ENCODE measurements at places on chromosomes 13 and 19.

DNA sequence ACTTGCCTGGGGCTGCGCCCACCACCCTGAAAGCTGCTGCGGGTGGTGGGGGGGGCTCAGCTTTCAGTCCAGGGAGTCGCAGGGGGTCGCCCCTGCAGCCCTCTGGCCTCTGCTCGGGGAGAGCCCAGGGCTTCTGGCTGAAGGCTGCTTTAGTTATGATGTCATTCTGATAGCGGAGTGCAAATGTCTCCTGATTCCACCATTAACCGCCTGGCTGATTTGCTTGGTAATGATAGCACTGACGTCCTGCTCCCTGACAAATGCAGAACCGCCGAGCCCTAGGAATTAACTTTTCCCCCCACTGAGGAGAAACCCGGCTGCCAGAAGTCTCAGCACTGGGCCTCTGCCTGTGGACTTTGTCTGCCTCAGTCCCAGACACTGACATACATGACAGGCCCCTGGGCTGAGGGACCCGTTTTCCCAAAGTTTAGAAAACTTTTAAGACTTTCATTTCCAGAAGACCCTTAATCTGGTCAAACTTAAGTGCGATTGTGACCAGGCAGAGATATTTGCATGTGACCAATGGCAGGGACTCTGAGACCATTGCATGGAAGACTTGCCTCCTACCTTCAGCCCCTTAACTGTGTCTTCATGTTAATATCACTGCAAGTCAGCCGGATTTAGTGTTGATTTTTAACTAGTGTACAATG, 142.5 kb upstream of the ZNF536 start:
- no peak for DNase-seq

GRCh38 chr19:34320277-34320676, 44.7 kb upstream of the GPI start:
- no peak for DNase-seq

GRCh38 chr19:19410553-19411550, 5.4 kb downstream of the GATAD2A start:
- DNase-seq = no peak

DNA sequence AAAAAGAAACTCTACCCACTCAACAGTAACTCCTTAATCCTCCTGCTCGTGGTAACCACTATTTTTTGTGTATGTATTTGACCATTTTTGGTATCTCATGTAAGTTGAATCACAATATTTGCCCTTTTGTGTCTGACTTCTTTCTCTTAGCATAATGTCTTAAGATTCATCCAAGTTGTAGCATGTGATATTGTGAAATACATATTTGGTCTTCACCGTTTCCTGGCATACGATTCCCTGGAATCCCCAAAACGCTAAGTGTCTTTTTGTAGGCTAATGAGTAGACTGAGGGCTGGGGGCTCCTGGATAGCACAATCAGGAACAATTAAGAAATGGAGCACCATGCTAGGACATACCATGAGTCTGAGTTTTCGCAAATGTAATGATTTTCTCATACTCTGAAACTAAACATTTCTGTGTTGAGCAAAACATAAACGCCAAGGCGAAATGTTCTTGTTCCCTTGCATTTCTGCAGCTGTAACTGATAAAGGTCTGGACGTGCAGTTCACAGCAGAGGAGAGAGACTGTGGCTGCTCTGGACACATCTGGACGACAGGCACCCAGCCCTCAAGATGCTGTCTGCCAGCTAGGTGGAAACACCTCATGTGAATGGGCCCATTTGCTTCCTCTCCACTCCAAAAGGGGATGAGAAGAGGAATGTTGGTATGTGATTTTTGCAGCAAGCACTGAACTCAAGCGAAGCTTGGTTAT, 38.4 kb downstream of the BRD4 start:
- no peak for DNase-seq

GRCh38 chr19:50750010-50750409, 20.3 kb upstream of the GPR32 start:
- DNase-seq = no peak

- DNase-seq = no peak
Observed at GRCh38 chr13:22793598-22794134, 387.1 kb upstream of the SGCG start.

DNA sequence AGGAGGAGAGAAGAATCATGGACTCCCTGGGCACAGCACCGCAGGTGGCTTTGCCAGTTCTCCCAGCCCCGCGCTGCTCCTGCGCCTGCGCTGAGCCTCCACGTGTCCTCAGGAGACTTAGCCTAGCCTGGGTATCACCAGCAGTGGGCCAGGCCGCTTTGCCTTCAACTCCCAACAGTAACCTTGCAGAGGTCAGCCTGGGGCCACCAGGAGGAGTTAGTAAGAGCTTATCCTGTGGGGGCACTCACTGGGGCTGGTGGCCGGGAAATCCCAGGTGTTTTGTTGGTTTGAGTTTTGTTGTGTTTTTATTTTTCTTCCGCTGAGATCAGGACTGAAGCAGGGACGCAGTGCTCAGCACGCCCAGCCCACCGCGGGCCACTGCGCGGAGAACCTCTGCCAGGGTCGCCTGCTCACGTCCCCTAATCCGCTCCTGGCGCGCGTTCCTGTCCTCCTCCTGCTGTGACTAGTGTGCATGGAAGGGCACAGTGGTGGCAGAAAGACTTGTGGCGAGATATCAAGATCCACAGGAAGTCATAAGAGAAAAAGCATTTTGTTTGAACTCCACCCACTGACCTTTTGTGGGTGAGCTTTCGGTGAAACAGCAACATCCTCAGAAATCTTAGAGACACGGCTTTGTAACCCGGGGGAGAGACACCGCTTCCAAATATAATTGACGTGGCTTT, 207.4 kb upstream of the RFC3 start:
- DNase-seq = peak; percentile 58

- no peak for DNase-seq
Observed at GRCh38 chr13:24243302-24243701, 66.1 kb upstream of the C1QTNF9 start.

- DNase-seq = no peak
Observed at GRCh38 chr19:2740314-2740656, 468 bp upstream of the SLC39A3 start.

DNA sequence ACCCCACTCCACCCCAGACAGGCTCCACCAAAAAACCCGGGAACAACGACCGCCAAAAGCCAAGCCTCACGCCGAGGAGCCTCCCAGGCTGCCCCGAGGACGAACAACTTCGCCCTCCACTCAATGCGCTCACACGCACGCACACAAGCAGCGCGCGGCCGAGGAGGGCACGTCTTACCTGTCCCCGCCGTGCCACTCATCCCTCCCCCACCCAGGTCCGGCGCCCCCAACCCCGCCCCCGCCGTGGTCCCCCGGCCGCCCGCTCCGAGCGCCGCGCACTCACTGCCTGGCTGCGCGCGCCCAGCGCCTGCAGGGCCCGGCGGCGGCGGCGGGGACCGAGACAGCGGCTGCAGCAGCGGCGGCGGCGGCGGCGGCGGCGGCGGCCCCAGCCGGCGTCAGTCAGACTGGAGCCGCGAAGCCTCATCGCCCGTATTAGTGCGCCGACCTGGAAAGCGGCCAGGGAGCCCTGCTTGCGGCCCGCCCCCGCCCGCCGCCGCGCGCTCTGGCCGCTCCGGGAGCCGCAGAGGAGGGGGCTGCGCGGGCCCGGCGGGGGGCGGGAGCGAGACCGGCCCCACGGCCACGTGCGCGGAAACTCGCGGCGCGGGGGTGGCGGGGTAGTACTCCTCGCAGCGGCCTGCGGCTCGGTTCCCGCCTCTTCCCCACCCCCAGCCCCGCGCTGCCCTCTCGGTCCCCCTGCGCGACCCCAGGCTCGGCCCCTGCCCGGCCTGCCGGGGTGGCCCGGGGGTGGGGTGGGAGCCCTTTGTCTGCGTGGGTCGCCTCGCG, at the start of gene SMAD9:
SMAD9 (minus strand) TSS at position 406 of the 783 bp plus-strand sequence. CDS start 40,549 bp downstream, outside the sequence.
- peak; percentile 90 for DNase-seq

GRCh38 chr19:13092158-13092543, 10.5 kb downstream of the LYL1 start:
- DNase-seq = no peak

DNA sequence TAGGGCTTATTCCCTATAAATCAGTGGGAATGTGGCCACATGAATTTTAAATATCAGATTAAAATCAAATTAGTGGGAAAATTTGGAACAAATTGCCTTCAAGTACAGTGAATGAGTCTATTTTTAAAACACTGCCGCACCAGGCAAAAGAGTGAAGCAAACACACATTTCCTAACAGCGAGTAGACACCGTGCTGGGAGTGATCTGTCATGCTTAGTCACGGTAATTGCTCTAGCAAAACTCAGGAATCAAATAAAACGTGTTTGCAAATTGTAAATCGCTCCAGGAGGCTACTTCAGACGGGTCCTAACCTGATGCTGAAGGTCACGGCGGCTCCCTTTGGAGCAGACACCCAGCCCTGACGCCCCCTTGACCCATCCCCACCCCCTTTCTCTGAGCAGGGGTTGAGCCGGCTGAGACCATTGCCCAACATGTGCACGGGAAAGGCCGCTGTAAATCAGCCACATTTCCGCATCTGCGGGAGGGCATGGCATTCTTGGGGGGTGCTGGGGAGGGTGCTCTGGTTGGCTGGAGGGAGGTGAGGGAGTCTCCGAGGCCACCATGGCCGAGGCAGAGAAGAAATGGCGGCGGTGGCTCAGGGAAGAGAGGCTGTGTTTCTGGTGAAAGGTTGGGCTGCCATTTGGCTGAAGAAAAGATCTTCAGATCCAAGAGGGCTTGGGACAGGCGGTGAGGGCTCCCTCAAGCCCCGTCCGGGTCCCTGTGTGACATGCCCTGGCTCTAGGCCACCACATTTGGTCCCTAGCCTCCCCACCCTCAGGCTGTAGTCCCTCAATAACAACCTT, 8.9 kb downstream of the CEBPA start:
- peak; percentile 41 for DNase-seq

- DNase-seq = no peak
Observed at GRCh38 chr13:47875201-47875600, 125.9 kb downstream of the SUCLA2 start.

DNA sequence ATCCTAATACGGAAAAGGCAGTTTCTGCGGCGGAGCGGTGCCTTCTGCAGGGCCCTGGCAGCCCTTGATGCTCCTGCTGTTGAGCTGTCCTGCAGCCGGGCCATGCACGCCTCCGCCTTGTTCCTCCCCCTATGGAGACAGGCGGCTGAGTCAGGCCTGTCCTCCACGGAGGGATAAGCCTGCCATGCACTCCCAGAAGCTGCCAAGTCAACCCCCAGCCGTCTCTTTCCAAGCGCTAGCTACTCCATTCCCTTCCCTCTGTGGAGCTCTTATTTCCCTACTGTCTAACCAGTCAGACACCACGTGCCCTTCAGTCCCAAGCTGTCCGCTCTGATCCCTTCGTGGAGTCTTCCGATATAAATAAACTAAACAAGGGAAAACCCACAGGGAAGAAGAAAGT, 197.0 kb downstream of the COL4A1 start:
- DNase-seq = peak; percentile 81

DNA sequence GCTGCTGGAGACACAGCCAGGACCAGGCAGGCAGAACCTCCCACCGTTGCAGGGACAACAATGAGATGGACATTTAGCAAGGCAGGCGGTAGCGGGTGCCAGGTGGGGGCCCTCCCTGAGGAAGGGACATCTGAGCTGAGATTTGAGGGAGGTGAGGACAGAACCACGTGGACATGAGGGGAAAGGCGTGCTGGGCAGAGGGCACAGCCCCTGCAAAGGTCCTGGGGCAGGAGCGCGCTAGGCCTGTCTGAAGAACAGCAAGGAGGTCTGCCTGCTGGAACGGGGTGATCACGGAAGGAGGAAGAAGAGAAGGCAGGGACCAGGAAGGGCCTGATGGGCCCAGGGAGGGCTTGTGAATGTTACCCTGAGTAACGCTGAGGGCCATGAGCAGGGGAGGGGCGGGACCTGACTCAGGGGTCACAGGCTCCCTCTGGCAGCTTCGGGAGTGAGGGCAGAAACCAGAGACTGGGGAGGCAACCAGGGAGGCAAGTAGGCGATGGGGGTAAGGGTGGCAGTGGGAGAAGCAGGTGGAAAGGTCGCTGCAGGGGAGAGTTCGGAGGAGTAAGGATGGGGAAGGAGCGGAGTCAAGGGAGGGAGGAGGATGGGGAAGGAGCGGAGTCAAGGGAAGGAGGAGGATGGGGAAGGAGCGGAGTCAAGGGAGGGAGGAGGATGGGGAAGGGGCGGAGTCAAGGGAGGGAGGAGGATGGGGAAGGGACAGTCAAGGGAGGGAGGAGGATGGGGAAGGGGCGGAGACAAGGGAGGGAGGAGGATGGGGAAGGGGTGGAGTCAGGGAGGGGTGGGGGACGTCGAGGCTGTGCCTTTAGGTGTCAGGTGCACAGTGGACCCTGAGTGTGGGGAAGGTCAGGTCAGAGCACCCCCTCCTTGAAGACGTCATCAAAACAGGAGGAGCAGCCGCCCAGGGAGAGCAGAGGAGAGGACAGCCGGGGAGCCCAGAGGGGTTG, 15.7 kb upstream of the B3GNT3 start:
- no peak for DNase-seq

DNA sequence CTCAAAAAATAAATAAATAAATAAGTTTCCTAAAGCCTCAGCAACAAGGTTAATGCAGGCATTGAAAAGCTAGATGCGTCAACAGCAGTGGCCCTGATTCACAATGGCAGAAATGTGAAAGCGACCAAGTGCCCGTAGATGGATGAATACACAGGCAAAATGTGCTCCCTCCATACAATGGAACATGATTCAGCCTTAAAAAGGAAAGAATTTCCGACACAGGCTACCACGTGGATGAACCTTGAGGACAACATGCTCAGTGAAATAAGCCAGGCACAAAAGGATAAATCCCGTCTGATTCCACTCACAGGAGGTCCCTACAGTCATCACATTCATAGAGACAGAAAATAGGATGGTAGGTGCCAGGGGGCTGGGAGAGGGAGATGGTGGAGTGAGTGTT, 31.7 kb downstream of the INSR start:
- DNase-seq = no peak

DNA sequence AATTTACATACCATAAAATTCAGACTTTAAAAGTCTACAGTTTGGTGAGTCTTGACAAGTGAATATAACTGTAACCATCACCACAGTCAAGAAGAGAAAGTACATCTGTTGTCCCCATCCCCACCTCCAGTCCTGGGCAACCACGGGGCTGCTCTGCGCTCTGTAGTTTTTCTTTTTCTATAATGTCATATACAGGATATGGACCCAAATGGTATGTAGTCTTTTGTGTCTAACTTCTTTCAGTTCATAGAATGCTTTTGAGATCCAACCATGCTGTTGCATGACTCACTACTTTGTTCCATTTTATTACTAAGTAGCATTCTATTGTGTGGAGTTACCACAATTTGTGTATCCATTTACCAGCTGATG, 103.9 kb downstream of the DOCK9 start:
- no peak for DNase-seq

GRCh38 chr19:5018224-5019015, 49.5 kb downstream of the KDM4B start:
- no peak for DNase-seq

DNA sequence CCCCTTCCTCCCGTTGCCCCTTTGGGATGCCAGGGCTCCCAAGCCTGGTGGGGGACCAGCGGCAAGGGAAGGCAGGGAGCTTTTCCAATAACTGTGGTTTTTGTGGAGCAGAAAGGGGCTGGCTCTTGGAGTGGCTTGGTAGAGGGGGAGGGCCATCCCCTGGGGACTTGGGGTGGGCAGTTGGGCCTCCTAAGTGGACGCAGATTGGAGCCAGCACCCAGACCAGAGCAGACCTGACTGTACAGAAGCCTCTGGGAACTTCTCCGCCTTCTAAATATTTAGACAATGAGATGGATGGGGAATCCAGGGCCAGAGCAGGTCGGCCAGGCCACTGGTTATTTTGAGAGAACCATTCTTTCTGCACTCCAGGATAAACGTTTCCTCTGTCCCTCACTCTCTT, 4.2 kb downstream of the PTGIR start:
- peak; percentile 48 for DNase-seq

GRCh38 chr19:28694812-28695211, 518.1 kb downstream of the UQCRFS1 start:
- no peak for DNase-seq

- no peak for DNase-seq
Observed at GRCh38 chr13:63166345-63166744, 1750.7 kb upstream of the PCDH20 start.
